ENCODE measurements at places on chromosomes 4 and X.
A peak's percentile ranks its signal among the peaks of the same experiment; 100 is the strongest.

DNA sequence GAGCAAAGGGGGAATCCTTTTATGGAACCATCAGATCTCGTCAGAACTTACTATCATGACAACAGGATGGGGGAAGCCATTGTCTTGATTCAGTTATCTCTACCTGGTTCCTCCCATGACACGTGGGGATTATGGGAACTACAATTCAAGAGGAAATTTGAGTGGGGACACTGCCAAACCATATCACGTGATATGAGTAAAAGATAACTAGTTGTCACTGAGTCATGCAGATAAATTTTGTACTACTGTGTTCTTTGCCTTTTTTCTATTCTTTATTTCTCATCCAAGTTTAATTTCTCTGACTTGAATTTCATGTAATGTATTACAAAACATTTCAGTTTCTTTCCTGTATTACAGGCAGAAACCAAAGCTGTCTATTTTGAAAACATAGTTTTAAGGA, 383.2 kb downstream of the EPHA5 start:
- no peak for DNase-seq

- DNase-seq = no peak
Observed at GRCh38 chr4:15495621-15496020, 25.9 kb downstream of the CC2D2A start.

DNA sequence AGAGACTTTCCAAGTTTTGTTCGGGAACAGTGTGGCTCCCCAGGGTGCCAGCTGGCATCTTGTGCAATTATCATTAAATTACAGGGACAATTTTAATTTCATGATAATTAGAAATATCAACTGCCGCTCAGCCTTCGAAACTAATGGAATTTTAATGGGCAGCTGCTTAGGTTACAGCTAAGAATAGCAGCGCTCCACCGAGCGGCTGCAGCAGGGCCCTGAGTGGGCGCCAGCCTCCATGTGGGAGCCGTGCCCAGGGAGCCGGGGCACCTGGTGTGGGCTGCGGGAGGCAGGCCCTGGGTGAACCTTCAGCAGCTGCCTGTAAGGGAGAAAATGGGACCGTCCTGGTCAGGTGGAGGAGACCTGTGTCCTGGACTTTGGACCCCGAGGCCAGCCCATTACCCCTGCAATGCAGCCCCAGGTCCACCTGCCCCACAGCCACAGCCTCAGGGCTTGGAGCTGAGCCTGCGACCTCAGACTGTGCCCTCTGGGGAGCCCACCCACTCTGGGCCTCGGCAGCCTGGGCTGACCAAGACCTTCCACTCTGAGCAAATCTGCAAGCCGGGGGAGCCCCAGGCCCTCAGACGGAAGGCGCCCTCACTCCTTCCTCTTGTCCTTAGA, 21.1 kb downstream of the MSANTD1 start:
- DNase-seq = peak; percentile 39

DNA sequence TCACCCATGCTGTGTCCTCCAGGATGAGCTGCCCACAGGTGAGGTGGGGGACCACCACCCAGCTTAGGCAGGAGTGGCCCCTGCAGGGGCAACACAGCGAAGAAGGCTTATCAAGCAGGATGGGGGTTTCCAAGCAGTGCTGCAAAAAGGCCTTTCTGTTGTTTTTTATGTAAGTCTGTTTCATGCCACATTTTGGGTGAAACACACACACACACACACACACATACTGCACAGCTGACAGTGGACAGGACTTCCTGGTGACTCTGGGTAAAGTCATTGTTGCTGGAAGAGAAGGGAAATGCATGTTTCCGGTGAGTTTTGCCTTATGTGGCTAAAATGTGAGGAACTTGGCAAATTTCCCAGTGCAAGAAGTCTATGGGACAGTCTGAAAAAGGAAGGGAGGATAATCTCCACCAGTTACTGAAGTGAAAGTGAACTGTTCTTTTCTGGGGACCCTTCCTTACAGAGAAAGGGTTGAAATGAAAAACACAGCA, 119.2 kb downstream of the IRF2 start:
- no peak for DNase-seq

GRCh38 chr4:22824091-22824490, 131.4 kb downstream of the GBA3 start:
- no peak for DNase-seq

DNA sequence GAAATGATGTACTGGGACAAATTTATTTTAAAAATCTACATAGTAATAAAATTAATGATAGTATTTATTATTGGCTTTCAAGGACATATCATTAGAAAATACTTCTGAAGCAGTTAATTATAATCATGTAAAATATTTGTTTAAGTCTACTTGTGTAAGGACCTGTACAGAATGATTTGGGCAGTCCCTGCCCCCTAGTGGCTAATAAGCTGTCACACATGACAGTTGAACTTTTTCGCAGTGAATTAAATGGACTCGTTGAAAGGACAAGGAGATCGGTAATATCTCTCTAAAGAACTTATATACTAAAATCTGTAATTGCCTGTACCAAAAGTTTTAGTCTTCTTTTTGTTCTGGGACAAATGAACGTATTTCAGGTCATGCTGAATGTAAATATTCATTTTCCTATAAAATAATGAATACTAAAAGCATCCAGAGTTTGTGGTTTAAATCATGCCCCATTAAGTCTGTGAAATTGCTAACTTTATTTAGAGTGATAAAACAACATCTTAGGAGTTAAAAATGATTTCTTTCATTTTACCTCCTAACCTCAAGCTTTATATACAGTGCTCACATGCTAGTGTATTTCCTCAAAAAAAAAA, 13.6 kb downstream of the EXOC1 start:
- peak; percentile 77 for DNase-seq

DNA sequence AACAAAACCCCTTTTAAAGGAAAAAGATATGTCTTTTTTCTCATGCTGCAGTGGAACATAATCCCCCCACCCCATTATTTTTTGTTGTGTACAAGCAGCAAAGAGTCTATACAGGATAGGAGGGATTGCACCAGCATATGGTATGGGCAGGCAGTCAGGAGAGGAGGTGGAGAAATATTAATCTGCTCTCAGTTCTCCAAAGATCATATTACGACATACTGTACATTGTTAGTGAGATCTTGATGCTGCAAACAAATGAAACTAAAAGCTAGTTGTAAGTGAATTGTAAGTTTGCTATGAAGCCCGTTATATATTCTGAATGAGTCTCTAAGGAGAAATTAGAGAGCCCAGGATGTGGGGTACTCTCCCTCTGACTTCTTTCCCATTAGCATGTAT, 75.3 kb downstream of the RAPGEF2 start:
- no peak for DNase-seq

DNA sequence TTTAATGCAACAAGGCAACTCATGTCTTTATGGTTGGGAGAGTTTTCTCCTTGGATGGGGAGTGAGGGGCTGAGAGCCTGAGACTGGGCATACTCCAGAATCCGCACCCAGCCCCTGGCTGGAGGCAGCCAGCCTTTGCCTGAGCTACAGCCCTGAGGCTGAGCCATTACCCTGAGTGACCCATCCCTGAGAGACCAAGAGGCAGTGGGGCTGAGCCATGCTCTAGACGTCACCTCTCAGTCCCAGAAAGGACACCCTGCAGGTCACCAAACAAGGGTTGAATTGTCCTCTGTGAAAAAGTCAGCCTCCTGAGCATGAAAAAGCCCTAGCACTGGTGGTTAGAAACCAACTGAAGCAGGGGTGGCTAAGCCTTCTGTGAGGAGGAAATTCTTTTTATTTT, 151.2 kb upstream of the GATB start:
- DNase-seq = no peak

GRCh38 chr4:13349096-13349495, 135.0 kb downstream of the RAB28 start:
- DNase-seq = no peak

- no peak for DNase-seq
Observed at GRCh38 chr4:159142241-159142640, 39.4 kb downstream of the RAPGEF2 start.

DNA sequence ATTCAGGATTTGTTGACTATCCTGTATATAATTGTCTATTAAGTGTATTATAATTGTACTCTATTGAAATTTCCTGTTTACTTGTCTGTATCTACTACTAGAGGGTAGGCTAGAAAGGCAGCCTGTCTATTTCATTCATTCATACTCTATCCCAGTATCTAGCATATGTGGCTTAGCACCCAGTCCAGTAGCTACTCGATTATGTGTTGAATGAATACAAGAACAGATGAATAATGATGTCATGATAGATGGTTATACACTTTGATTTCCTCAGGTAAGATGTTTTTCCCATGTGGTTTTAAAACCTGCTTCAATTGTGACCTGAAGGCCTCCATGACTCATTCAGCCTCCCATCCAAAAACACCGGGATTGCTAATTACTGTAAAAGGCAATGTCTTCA, 68.0 kb downstream of the IL21 start:
- no peak for DNase-seq

- DNase-seq = no peak
Observed at GRCh38 chr4:149897783-149898182, 82.1 kb upstream of the IQCM start.

GRCh38 chrX:148562846-148563245, 62.4 kb downstream of the AFF2 start:
- DNase-seq = no peak

GRCh38 chrX:7179446-7179845, 31.5 kb upstream of the PUDP start:
- no peak for DNase-seq

GRCh38 chr4:86999136-86999643, 64.4 kb downstream of the AFF1 start:
- no peak for DNase-seq

DNA sequence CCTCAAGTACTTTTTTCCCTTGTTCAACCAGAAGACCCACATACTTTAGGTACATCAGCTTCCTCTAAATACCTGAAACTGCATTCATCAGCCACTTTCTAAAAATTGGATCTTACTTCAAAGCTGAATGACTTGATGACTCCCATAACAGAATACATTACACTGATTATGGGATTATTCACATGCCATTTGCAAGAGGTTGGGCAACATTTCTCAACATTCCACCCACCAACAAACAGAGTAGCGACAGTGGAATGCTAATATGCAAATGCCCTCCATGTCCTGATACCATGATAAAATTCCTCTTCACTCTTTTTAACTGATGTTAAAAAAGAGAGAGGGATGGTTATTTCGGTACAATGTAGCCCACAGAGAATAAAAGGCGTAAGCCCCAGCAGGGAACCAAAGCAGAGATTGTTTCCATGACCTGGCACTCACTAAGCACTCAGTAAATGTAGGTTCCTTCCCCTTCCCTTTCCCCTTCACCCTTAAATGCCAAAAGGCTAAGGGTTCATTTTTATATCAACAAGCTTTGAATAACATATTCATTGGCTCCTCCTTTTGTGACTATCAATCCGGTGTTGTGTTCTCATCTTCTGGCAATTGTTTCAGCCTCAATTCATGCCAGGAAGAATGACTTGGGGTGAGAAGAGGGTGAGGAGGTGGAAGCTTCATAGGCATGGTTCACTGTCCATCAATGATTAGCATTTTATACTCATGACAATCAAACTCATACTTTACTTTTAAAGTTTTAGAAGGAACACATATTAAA, 317.2 kb downstream of the DHX15 start:
- DNase-seq = no peak

DNA sequence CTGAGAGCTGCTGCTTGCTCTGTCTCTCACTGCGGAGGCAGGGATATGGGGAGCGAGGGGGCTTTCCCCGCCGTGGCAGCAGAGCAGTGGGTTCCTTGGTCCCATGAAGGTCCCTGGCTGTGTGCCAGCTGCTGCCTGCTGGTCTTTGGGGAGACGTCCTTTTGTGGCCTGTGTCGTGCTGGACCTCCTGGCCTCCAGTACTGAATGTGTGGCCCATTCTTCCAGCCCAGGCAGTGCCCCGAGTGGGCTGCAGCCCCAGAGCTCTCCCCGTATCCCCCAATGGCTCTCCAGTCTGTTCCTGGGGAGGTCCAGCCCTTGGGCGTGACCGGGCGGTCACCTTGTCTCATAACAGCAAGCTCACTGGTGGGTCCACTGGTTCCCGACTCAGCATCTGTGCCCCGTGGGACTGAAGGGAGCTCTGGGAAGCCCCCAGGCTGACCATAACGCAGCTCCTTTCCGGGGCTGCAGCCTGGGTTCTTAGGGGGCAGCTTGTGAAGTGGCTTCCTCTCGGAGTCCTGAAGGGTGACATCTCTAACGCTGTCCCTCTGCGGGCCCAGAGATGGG, 115.6 kb downstream of the SMIM20 start:
- no peak for DNase-seq

- DNase-seq = peak; percentile 69
Observed at GRCh38 chr4:139986106-139986505, 167.9 kb downstream of the MAML3 start.

GRCh38 chr4:154329939-154330338, 161.7 kb downstream of the DCHS2 start:
- no peak for DNase-seq

- DNase-seq = no peak
Observed at GRCh38 chr4:82371497-82371896, 2.3 kb downstream of the HNRNPD start.
